ENCODE measurements at places on chromosomes 2 and 18. TPM values are rescaled to one million over a fixed set of nuclear protein-coding genes. Genes with fewer than 3 reads are reported as not detected.

DYSF gene
- total RNA-seq = 75.1 TPM

TPO gene
- total RNA-seq = not detected

TMEM214 gene
- 20.5 TPM for total RNA-seq

RGPD4 gene
- not detected for total RNA-seq

IL1B gene
- total RNA-seq = 0.61 TPM

SULT1C4 gene
- total RNA-seq = 27.0 TPM

TGFA gene
- not detected for total RNA-seq

HADHB gene
- 108 TPM for total RNA-seq

KLF7 gene
- total RNA-seq = 11.9 TPM

PREPL gene
- 31.9 TPM for total RNA-seq

PPP1R1C gene
- not detected for total RNA-seq

TCF23 gene
- not detected for total RNA-seq

TACR1 gene
- total RNA-seq = not detected

DSC3 gene
- total RNA-seq = 1.3 TPM

RAX gene
- total RNA-seq = not detected

RASGRP3 gene
- 9.9 TPM for total RNA-seq

METAP1D gene
- 3.9 TPM for total RNA-seq

HTR2B gene
- under 0.01 TPM for total RNA-seq

IGFBP2 gene
- 151 TPM for total RNA-seq

LOXHD1 gene
- total RNA-seq = not detected

CYTIP gene
- not detected for total RNA-seq

LIPG gene
- 88.9 TPM for total RNA-seq

IL1R1 gene
- 0.65 TPM for total RNA-seq

LTBP1 gene
- 80.9 TPM for total RNA-seq

FOXI3 gene
- not detected for total RNA-seq

TUBB8B gene
- total RNA-seq = not detected

CAVIN2 gene
- 82.5 TPM for total RNA-seq

LRP2 gene
- total RNA-seq = not detected

VWA3B gene
- not detected for total RNA-seq
